CD4-positive, alpha-beta T cell treated with Interleukin-15 for 1 hour (primary cell): ENCODE measurements at places on chromosomes 11 and 22.
A peak's percentile ranks its signal among the peaks of the same experiment; 100 is the strongest.

GRCh38 chr11:71443736-71444445 is 4.3 kb downstream of the DHCR7 start:
- no peak for DNase-seq

GRCh38 chr11:96035740-96036078 is 111.8 kb upstream of the MTMR2 start:
- DNase-seq, result no peak

DNA sequence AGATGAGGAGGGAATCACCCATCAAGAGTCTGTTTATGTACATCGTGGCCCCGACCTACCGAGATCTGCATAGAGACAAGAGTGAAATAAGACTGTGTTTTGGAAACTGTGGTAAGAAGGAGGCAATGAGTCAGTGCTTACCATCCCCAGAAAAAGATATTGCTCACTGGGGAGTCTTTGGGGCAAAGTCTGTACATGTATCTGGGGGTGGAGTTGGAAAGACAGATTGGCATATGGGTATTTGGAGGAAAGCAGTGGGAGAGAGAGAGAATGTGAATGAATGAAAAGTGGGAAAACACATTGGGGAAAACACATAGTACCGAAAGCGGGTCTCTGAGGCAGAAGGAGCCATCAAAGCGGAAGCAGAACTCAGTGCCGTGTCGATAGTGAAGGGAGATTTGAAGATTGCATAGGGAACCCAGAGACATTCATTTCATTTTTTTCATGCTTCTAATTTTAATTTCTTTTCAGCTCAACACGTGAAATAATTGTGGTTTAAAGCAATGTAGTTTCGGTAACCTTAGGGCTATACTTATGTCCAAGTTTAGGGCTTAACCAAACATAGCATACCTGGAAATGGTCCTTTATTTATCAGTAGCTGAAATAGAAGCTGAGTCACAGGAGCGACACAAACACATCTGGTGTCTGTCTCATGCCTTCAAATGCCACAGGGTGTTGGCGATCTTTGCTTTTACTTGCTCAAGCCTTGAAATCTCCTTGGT is 98.6 kb upstream of the CD44 start:
- peak; percentile 80 for DNase-seq

- DNase-seq, result peak; percentile 43
Observed at GRCh38 chr22:21074102-21074715, 28.5 kb downstream of the LRRC74B start.

GRCh38 chr11:45807792-45808238 is 2.9 kb downstream of the SLC35C1 start:
- DNase-seq, result no peak

GRCh38 chr11:8008212-8008611 is 21.1 kb downstream of the EIF3F start:
- no peak for DNase-seq

- no peak for DNase-seq
Observed at GRCh38 chr11:10725907-10726253, 25.2 kb upstream of the CTR9 start.

DNA sequence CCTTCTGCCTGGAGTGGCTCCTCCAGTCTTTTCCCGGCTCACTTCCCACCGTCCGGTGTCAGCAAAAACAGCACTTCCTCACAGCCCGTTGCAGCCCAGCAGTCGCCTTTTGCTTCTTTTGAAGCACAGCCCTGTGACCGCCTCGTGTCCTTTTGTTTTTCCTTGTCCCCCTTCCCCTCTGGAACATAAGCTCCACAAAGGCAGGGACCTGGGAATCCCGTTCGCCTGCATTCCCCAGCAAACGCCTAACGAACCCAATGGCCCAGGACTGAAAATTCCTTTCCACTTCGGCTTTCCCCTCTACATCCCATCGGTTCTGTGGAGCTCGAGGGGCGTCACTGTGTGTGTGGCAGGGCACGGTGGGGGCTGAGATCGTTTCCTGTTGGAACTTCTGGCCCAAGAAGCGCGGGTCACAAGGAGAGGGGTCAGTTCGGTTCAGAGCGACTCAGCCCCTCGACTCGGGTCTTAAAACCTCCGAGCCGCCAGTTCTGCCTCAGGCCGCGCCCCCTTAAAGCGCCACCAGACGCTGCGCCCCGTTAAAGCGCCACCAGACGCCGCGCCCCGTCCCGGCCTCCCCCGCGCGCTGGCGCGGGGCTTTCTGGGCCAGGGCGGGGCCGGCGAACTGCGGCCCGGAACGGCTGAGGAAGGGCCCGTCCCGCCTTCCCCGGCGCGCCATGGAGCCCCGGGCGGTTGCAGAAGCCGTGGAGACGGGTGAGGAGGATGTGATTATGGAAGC is 841 bp downstream of the RIC8A start:
- peak; percentile 83 for DNase-seq

DNA sequence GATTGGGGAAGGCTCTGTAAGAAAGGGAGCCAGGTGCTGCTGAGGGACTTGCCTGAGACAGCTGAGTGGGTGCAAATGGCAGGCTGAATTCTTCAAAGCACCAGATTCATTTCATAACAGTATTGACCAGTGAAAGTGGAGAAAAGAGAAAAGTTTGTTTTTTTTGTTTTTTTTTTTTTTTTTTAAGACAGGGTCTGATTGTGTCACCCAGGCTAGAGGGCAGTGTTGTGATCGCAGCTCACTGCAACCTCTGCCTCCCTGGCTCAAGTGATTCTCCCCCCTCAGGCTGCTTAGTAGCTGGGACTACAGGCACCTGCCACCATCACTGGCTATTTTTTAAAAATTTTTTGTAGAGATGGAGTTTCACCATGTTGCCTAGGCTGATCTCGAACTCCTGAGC is 494.0 kb downstream of the MIAT start:
- no peak for DNase-seq

GRCh38 chr22:47647720-47648119 is 885.3 kb downstream of the TBC1D22A start:
- no peak for DNase-seq

GRCh38 chr11:65136515-65137096 is 2.3 kb upstream of the SYVN1 start:
- no peak for DNase-seq

DNA sequence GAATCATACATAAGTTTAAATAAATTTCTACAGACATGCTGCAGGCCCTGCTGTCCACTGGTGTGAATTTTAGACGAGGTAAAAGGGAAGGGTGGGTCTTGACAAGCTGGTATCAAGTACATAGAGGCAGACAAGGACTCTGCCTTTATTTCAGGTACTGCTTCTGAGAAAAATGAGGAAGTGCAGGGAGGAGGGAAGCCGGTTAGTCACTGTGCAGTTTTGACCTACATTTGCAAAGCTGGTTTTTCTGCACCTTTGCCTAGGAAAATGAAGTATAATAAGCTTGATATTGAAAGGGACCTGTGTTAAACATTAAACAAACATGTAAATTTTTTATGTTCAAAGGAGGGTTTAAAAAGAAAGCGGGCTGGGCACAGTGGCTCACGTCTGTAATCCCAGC is 24.6 kb downstream of the TMEM45B start:
- no peak for DNase-seq

GRCh38 chr11:120057595-120058581 is 80.0 kb downstream of the TRIM29 start:
- DNase-seq, result no peak

GRCh38 chr11:68896171-68896959 is 7.3 kb downstream of the MRPL21 start:
- no peak for DNase-seq

GRCh38 chr11:76025068-76025467 is 181.2 kb downstream of the WNT11 start:
- DNase-seq, result no peak

- DNase-seq, result peak; percentile 15
Observed at GRCh38 chr11:1084561-1085439, 10.1 kb downstream of the MUC2 start.

DNA sequence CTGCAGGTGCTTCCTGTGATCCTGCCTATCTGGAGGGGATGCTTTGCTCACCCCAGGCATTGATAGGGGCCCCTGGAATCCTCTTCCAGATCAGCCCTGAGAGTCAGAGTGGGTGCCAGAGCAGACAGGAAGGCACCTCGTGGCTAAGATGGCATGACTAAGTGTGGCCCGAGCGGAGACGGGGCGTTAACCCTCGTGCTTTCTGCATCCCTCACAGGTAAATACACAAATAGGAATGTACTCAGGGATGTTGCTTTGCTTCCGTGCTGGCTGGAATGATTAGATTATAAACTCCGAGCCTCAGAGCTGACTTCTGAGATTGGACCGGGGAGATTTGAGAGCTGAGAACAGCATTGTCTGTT is 312.7 kb upstream of the B3GAT1 start:
- no peak for DNase-seq

GRCh38 chr11:32056438-32056837 is 34.4 kb upstream of the RCN1 start:
- no peak for DNase-seq

GRCh38 chr22:28835630-28836189 is 35.3 kb upstream of the XBP1 start:
- DNase-seq, result no peak

DNA sequence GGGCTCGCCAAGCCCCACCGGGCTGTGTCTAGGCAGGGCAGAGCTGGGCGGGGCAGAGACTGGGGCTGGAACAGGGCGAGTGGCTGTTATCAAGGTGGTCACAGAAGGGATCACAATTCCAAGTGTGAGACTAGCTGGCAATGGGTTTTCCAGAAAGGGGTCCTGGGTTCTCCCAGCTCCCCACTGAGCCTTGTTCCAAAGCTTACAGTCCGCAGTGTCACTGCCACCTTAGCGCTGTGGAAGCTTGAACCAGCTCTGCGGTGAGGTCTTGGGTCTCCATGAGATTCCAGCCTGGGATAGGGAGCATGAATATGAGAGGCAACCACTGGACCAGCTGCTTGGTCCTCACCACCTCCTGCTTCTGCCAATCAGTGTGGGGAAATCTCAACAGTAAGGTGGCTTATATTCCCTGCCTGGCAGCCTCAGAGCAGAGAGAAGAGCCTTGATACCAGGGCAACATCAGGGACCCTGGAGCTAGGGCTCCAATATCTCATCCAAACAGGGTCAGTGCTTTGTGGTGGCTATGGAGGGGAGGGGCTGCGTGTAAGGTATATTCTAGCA is 831 bp downstream of the CD44 start:
- DNase-seq, result peak; percentile 38
